ENCODE measurements at places on chromosomes 2 and 18. TPM values are rescaled to one million over a fixed set of nuclear protein-coding genes. Genes with fewer than 3 reads are reported as not detected.

The HOXD12 gene
- total RNA-seq = not detected

GRCh38 chr2:22832196-22832595, 552.8 kb upstream of the KLHL29 start:
- no peak for DNase-seq

The ZNF892 gene
- 3.4 TPM for total RNA-seq

The PID1 gene
- 19.9 TPM for total RNA-seq
